Pons (tissue), 1 donor: ENCODE measurements at places on chromosomes 2 and 18.

DNA sequence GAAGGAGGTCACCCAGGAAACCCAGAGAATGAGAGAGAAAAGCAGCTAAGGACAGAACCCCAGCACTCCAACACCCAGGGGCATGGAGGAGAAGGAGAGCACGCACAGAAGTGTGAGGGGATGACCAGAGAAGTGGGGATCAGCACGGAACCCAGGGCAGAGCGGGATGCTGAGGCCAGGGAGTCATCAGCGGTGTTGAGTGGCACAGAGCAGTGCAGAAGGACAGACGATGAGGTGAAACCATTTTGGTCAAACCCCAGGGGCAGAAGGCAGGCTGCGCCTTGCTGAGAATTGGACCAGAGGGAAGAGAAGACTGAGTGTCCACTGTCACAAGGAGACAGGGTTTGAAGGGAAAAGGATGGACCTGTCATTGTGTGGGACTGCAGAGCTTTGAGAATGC, 23.4 kb upstream of the ASB18 start:
- DNase-seq: no peak

DNA sequence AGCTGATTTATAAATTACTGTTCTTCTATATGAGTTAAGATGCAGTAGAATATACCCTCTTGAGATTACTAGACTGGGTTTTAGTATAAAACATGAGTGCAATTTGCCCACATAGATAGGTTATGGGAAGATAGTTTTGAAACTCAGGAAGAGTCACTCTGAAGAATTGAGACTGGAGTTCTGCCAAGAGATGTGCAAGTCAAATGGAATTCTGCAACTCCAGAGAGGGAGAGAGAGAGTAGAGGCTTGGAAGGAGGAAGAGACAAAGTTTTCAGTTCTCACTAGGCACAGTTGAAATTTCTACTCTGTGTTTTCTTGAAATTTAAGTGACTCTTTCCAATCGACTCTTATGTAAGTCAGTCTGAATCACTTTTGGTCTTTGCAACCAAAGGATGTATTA, 878.8 kb downstream of the TSN start:
- DNase-seq: peak; percentile 6

DNA sequence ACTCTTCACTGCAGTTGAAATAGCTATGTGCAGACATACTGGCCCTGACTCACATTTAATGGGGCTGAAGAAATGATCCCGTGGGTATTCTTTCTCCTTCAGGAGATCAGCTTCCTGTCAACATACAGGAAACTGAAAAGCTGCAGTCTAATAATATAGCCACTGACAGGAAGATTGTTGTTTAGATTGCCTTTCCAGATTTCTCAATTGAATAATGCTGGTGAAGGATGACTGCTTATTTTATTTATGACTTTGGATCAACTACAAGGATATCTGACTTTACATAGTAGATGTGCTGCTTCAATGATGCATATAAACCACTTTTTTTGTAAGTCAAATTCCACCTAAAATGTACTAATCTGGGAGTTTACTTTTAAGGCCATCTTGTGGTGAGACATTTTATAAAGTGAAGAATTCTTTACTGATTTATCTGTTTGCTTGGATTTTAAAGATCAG, 93.4 kb upstream of the MAP4K3 start:
- no peak for DNase-seq

GRCh38 chr18:74456349-74457042, 612 bp downstream of the DIPK1C start:
- DNase-seq: no peak

- DNase-seq: no peak
Observed at GRCh38 chr18:48053881-48054816, 123.7 kb upstream of the SMAD2 start.

DNA sequence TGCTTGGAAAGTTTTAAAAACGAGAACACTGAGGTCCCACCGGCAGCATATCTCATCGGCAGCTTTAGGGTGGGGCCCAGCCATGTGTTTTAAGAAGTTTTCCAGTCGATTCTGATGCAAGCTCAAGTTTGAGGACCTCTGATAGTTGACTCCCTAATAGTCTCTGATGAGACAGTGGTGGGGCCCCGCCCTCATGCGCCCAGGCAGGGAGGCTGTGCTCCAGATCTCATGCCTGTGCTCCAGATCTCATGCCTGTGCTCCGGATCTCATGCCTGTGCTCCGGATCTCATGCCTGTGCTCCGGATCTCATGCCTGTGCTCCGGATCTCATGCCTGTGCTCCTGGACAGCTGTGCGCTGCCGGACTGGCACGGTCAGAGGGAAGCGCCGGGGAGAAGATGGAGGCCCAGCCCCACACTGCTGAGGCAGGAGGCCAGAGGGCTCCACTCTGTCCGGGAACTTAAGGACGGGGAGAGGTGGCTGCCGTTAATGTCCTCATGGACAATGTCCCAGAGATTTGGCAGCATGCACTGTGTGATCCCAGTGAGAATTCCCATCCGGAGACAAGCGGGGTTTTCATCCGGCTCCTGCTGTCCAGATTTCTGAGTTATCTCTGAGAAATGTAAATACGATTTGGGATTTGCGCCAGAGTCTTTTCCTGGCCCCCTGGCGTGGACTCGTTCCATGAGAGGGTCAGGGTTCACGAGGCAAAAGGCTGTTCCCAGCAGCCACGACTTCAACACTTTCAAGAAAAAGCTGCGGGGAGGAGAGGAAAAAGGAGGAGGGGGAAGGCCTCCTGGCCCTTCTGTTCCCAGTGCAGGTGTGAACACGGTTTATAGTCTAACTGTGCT, 9.4 kb upstream of the COLEC11 start:
- no peak for DNase-seq

- no peak for DNase-seq
Observed at GRCh38 chr2:219002395-219003266, 9.4 kb upstream of the CRYBA2 start.

GRCh38 chr2:37414470-37414949, 70.1 kb downstream of the QPCT start:
- peak; percentile 66 for DNase-seq

DNA sequence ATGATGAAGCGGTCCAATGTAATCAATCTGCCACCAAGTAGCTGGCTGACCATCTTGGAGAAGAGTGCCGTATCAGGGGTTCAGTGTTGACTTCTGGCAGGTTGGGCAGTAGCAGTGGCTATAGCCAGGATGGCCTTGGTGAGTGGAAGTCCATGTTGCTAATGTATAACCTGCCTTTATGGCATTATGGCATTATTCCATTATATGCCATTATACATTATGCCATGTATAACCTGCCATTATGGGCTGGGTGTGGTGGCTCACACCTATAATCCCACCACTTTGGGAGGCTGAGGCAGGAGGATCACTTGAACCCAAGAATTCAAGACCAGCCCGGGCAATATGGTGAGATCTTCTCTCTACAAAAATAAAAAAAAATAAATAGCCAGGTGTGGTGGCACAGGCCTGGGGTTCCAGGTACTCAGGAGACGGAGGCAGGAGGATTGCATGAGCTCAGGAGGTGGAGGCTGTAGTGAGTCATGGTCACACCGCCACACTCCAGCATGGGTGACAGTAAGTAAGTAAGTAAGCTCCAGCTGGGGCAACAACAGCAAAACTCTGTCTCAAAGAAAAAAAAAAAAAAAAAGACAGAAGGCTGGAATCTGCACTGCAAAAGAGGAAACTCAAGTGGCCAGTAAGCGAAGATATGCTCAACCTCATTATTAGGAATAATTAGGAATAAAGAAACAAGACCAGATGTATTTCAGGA, 24.4 kb upstream of the EMILIN2 start:
- DNase-seq: no peak

DNA sequence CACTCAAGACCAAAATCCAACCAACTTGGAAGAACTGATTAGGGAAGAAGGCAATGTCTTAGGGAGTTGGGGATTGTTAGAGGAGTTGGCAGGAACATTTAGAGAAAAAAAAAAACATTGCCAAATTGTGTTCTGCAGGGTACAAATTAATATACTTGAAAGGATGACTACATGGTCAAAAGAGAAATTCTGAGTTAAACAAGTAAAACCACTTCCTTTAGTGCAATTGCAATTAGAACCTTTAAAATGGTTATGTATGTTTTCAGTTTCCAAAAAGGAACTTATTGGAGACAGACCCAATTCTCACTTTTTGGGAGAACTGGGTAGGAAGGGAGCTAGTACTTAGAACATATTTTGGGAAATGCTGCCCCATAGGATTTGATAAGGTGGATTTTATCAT, 137.9 kb downstream of the GPD2 start:
- no peak for DNase-seq

DNA sequence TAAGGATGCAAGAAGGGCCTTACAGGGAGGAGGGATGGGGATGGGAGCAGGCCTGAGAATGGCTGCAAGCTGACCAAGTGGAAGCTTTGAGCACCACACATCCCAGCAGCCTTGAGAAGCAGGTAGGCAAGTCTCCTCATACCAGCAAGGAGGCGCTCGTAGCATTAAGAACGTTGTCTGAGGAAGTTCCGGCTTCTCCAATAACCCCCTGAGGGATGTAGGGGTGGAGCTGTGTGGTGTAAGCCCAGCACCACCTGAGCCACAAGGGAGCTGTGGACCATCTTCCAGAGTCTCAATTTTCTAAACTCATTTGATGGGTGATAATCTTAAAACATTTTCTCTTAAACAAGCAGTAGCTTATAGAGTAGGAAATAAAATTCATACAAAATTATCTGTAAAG, 50.6 kb downstream of the ST3GAL5 start:
- DNase-seq: no peak

DNA sequence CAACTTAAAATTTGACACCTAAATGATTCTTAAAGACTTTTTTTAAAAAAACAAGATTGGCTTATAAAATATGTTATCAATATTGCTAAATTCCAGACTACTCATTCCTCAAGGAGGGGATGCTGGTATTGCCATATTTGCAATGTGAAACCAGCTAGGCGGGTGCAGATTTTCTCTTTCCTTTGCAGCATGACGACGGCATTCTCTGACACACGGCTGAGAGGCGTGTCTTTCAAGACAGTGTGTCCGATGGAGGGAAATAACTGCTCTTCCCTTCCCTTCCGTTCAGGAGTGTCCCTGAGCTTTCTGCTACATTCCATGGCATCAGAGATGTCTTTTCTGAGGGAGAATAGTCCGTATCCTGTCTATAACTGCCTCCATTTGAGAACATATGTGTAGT, 38.2 kb upstream of the CNGA3 start:
- DNase-seq: no peak

DNA sequence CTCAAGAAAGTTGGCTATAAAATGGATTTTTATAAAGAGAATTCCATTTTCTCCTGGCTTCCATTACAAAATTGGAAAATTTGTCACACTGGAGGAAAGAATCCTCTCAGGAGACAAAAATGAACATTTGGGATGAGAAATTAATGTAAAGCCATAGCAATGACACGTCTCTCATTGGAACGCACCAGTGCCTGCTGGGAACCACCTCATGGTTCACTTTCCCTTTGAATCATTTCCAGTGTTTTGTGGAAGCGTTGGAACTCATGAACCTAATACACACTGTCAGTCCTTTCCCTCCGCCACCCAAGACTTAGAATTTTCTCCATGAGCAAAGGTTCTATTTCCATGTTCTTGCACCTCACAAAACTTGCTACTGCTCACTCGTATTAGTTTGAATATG, 21.0 kb upstream of the NRP2 start:
- DNase-seq: no peak

- DNase-seq: no peak
Observed at GRCh38 chr2:210387074-210387473, 72.1 kb upstream of the MYL1 start.

GRCh38 chr18:55337138-55337537, 250.9 kb downstream of the TCF4 start:
- peak; percentile 59 for DNase-seq

GRCh38 chr2:237858294-237859081, 935 bp upstream of the RAMP1 start:
- peak; percentile 90 for DNase-seq

GRCh38 chr2:233821196-233821595, 33.1 kb downstream of the HJURP start:
- DNase-seq: no peak

DNA sequence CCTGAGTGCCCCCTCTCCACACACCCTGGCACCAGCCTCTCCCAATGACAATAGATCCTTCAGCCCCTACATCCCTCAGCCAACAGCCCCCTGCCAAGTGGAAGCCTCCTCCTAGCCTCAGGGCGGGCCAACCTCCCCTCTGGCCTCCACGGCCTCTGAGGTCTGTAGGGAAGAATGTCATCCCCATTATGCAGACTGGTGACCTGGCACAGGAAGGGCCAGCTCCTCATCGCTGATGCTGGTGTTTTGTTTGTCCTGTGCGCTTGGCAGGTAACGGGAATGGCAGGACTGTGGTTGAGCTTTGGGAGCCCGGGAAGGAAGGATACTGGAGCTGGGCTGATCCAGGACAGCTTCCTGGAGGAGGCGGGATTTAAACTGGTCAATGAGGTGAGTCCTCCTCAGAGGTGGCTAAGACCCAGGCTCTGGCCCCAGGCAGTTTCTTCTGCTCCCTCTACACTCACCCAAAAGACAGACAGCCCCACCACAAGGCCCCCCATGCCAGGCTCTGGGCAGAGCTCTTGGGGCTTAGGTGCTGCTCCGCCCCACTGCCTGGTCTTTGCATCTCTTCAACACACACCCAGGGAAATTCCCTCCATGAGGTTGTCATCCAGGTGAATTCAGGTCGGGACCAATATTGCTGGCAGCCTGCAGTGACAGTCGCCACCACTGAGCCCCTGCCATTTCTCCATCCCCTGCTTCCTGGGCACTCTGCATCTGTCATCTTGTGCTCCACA, 75.2 kb upstream of the SMAD7 start:
- DNase-seq: no peak

- DNase-seq: no peak
Observed at GRCh38 chr2:153059338-153060052, 341.1 kb downstream of the ARL6IP6 start.

- DNase-seq: no peak
Observed at GRCh38 chr18:41647914-41648313, 307.1 kb upstream of the PIK3C3 start.

DNA sequence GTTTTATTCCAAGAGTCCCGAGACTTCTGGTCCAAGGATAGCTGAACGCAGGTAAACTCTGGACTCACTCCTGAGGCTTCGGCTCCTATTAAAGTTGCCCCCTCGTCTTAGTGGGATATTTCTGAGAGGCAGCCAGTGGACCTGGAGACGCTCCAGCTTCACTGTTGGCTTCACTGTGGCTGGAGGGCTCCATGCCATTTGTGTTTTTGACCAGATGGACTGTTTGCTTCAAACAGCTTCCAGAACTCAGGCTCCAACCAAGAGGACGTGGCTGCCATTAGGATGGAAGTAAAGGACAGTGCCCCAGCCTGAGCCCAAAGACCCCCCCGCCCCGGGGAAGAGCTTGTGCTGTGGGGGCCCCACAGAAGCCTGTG, 94.4 kb upstream of the LDAH start:
- no peak for DNase-seq

- DNase-seq: no peak
Observed at GRCh38 chr2:3313781-3314375, 63.7 kb downstream of the EIPR1 start.
